ENCODE measurements at places on chromosomes 7 and 10.

- DNase-seq = no peak
These were observed 23.3 kb downstream of the PLCE1 start for GRCh38 chr10:94016727-94017714.

DNA sequence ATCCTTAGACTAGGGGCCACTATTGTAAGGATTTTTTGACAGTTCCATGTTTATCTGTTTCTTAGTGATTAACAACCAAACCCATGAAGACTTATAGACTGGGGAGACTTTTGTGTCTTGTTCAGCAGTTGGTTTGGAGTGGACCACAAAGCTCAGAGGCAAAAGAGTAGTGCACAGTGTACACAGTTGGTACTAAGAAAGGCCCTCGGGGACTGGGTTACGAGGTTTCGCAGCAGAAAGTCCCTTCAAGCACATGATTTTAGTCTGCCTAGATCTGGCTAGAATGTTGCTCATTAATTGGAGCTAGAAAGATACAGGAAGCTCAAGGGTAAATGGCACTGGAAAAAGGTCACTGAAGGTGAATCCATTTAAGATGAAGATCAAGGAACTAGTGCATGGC, 35.4 kb downstream of the CDK14 start:
- no peak for DNase-seq

GRCh38 chr7:137147338-137147720, 196.2 kb downstream of the PTN start:
- DNase-seq = no peak

DNA sequence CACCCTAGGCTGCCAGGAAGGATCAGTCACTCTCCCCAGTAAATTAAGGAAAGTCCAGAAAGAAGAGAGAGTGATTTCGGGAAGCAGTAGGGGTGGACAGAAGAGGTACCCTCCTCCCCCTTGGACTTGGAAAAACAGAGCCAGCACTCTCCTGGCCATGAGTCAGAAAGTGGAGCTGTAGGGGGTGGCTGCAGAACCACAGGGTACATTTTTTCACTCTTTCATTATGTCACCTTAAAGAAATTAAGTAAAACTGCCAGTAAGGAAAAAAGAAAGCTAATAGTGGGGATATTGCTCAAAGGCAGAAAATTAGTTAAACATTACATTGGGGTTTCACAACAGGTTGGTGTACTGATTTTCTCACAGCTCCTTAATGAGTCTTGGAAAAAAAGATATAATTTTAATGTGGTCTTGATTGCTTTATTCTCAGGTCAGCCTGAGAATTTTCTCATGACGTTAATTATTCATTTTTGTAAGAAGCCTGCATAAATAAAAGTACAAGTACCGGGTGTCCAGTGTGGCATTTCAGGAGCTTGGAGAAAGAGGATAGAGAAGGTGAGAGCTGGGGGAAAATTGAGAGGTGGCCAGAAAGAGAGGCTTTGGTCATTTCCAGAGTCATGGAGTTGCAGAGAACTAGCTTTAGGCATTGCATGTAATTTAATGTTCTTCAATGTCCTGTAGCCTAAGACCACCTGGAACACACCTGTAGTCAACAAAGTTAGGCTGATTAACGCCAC, 23.2 kb upstream of the AOAH start:
- no peak for DNase-seq

GRCh38 chr10:76447578-76447977, 1016.2 kb downstream of the LRMDA start:
- no peak for DNase-seq

DNA sequence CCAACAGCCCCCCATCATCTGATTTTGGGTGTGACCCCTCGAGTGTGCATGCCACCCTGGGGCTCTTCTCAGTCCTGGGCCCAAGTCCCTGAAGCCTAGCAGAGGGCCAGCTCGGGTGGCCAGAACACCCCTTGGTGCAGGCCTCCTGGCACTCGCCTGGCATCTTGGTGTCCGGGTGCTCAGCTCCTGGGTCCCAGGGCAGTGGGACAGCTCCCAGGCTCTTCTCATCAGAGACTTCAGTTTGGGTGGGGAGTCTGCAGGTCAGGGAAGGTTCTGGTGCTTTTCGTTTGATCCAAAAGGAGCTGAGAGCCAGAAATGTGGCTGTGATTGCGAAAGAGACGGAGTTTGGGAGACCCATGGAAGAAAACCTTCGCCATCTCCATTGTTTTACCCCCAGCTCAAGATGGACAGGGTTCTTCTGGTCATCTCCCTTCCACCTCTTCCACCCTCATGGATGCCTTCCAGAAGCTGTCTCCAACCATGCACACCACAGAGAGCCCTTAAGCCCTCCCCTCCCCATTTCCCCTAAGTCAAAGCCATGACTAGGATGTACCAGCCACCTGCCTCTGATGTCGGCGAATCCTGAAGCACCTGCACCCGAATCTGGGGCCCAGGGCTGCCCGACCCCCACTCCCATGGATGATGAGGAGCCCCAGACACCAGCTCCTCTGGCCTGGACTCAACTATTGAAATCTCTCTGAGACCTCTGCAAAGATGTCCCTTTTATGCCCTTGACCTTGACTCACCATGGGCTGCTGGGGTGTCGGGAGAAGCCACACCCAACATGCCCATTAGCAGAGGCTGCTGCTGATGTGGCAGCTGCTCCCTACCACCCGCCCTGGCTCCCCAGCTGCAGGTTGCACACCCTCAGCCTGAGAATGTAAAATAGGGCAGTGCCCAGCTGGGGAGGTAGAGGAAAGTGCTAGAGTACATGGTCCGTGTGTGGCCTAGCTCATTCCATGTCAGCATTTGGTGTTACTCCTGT, 55.3 kb downstream of the ADCYAP1R1 start:
- DNase-seq = no peak

- DNase-seq = no peak
These were observed 415.3 kb downstream of the RPS24 start for GRCh38 chr10:78448994-78449418.

GRCh38 chr7:100220586-100221230, 959 bp downstream of the PVRIG start:
- no peak for DNase-seq

DNA sequence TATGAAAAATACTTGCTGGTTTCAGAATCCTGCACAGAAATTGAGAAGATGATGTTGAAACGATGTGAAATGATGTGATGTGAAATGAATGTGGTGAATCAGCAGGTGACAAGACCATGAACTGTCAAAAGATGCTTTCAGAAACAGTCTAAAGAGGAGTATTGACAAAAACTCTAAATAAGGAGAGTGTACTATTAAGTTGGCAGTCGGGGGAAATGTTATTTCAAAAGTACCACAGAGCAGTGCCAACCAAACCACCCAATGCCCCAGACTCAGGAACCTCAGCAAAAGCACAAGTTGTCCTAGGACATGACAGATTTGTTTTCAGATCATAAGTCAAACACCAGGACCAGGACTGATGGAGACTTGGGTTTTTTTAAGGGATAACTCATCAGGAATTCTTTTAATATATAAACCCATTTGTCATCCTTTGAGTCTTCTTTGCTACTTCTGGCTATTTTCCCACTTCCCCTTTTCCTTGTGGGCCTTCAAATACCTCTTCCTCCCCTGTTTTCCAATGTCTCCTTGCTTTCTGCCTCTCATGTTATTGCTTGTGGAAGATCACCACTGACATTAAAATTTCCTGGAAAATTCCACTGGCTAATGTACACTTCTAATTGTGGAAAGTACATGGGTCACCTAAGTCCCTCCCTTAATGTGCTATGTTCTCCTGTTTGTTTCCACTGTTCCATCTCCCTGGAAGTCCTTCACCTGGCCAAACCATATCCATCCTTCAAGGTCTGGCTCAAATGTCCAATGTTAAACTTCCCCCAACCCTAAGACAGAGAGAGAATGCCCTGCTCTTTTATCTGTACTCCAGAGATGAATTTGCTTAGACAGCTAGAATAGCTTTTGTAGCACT, 10.2 kb upstream of the PPP1R3C start:
- DNase-seq = no peak

GRCh38 chr7:151762583-151763245, 114.2 kb downstream of the PRKAG2 start:
- DNase-seq = no peak

DNA sequence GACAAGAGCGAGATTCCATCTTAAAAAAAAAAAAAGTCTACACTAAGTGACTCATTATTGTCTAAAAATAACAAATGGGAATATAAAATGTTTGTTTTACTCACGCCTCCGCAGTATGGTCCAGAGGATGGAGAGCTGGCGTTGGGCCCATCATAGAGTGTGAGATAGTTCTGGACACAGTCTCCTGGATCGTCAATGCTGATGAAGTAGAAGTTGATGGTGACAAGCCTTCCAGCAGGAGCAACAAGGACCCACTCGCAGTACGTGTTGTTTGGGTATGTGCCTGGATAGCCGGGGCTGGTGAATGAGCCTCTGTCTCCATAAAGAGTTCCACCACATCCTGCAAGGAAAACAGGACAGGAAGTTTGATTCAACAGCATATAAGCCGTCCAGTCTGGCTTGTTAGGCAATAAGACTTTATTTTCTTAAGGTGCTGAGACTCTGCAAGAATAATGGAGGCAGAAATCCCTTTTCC, 11.5 kb upstream of the RSU1 start:
- no peak for DNase-seq

GRCh38 chr7:148348466-148348865, 242.1 kb upstream of the C7orf33 start:
- DNase-seq = no peak

- DNase-seq = no peak
These were observed 80.8 kb downstream of the VWDE start for GRCh38 chr7:12322903-12323300.

DNA sequence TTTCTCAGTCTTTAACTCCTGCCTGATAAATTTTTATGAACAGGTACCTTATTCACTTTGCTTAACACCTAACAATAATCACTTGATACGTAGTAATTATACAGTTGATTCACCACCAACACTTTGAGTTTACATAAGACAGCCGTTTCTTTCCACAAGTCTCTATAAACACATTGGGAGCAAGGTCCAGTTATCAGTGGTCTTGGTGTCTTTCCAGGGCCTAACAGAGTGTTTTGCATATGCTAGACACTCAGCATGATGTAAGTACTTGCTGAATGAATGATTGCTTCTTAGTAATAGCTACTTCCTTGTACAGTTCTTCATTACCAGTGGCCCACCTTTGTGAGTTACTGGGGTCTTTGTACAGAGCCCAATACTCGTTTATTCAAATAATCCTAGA, 6.4 kb downstream of the CLDN12 start:
- no peak for DNase-seq
